Activated CD8-positive, alpha-beta memory T cell treated with anti-CD3 and anti-CD28 coated beads for 1 hour (primary cell): ENCODE measurements at places on chromosomes 6 and 20.

DNA sequence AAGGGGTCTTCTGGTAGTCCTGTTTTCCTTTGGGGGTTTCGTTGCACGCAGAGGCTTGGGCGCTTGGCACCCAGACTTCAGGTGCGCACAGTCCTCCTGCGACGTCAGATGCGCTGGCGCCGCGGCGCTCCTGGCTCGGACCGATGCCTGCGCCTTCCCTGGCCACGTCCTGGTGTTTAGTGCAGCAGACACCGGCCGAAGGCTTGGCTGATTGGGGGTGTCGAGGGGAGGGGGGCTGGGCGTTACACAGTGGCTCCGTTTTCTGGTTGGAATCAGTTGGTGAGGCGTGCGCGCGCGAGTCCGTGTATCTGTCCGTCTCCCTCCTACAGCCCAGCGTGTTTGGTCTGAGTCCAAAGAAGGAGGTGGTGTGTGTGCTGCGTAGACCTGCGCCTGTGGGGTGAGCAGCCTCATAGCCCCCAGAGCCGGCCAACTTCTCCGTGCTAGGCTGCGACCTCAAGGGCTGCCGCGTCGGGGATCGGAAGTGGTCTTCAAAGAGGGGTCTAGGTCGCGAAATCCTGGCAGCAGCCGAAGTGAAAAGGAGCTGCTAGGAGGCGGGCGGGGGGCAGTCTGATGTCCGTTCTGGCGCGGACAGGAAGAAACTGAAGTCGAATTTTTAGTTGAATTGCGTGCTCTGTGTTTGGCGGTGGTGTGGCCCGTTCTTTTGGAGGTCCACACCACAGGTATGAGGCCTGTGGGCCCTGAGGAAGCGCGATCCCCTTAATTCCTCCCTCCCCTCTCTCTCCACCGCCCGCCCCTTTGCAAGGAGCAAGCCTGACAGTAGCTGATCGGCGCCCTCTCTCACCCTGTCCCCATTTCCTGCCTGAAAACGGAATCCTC is 1.5 kb downstream of the SYNDIG1 start:
- no peak for DNase-seq

DNA sequence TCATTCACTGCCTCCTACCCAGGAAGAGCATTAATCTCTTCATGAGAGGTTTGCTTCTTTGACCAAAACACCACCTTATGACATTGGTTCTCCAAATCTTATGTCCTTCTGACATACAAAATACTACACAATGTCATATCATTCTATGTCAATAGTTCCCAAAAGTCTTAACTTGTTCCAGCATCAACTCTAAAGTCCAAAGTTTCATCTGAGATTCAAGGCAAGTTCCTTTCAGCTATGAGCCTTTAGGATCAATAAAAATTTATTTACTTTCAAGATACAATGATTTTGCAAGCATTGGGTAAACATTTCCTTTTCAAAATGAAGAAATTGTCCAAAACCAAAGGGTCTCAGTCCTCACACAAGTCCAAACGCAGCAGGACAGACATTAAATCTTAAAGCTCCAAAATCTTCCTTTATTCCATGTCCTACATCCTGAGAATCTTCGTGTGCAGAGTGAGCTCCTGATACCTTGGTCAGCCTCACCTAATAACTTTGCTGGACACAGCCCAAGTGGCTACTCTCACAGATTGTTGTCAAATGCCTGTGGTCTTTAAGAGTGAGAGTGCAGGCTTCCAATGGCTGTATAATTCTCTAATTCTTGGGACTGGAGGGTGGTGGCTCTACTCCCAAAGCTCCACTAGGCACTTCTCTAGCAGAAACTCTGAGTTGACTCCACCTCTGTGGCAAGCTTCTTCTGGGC is 1668.2 kb downstream of the HACE1 start:
- DNase-seq = no peak

DNA sequence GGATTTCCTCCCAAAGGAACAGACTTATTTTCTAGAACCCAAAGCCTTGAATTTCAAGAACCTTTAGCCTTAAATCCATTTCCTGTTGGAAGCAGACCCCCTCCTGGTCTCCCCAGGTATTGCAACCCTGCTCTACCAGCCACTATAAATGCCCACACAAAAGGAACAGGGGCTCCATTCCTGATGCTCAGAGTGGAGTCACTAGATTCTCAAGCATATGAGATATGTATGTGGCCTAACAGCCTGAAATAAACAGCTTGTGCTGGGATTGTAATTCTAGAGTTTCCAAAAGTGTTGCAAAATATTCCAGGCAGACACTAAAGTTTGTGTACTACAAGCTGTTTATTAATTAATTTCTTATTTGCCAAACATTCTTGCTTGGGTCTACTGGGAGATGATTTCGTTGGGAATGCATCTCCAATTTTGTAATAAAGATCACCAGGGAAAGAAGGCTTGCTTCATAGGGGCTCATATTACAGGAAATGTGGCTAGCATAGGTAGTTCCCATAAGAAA is 44.8 kb downstream of the RIPOR3 start:
- no peak for DNase-seq

DNA sequence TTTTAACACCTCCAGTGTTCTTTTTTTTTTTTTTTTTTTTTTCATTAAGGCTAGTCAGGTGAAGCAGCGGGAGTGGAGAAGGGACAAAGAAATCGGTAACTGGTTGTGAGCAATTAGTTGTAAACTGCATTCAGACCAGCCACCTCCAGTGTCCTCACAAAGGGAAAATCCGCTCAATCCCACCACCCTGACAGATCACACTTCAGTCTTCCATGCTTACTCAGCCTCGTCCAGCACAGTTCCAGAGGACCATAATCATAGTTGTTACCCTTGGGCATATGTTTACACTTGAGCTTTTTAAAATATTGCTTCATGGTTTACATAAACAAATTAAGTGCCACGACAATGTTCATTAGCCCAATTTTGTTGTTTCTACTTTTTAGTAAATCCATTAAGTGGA is 10.2 kb downstream of the DYNLRB1 start:
- no peak for DNase-seq

- DNase-seq = no peak
These were observed 9.2 kb upstream of the IL17F start for GRCh38 chr6:52253494-52253893.

GRCh38 chr6:33848484-33848883 is 44.7 kb upstream of the MLN start:
- no peak for DNase-seq

GRCh38 chr20:8318965-8319625 is 187.0 kb downstream of the PLCB1 start:
- DNase-seq = no peak

GRCh38 chr6:167266830-167267555 is 24.1 kb upstream of the UNC93A start:
- no peak for DNase-seq

GRCh38 chr20:21179757-21180156 is 53.9 kb downstream of the KIZ start:
- DNase-seq = no peak

- DNase-seq = no peak
These were observed 225.7 kb downstream of the GMPR start for GRCh38 chr6:16464045-16464444.

GRCh38 chr6:71205336-71205956 is 83.2 kb upstream of the OGFRL1 start:
- DNase-seq = no peak

GRCh38 chr20:35467339-35468224 is 12.2 kb downstream of the CEP250 start:
- DNase-seq = no peak

GRCh38 chr20:37475252-37475651 is 45.8 kb upstream of the NNAT start:
- DNase-seq = no peak

GRCh38 chr6:42390228-42390934 is 61.3 kb downstream of the TRERF1 start:
- DNase-seq = no peak

DNA sequence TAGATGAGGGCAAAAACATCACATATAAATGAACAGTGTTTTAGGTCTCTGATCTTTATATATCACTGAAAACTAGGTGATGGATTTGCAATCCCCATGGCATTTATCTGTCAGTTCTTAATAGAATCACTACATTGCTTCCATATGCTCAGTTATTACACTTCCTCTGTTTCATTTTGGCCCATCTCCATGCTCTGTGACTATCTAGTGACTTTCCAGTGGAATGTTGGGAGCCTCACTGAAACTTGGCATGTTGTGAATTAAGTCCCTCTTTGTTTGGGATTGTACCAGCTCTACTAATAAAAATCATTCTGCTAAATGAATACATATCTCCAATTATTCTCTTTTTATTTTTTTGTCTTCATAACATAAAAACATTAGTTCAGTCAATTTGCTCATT is 226.1 kb upstream of the CEP162 start:
- DNase-seq = no peak
